ENCODE measurements at places on chromosomes 3 and 15. TPM values are rescaled to one million over a fixed set of nuclear protein-coding genes. Genes with fewer than 3 reads are reported as not detected.

The RAB6B gene
- total RNA-seq: 7.7 TPM

- peaks cover 27% of the 10 kb centered on the region for H3K27me3 ChIP-seq
- H3K36me3 ChIP-seq: no peaks in the 10 kb centered on the region
- peaks cover 36% of the 10 kb centered on the region for H3K4me1 ChIP-seq
- peak overlapping the region; percentile 62 for H3K4me3 ChIP-seq
Observed at GRCh38 chr15:63599401-63600000, 2.3 kb downstream of the FBXL22 start.

DNA sequence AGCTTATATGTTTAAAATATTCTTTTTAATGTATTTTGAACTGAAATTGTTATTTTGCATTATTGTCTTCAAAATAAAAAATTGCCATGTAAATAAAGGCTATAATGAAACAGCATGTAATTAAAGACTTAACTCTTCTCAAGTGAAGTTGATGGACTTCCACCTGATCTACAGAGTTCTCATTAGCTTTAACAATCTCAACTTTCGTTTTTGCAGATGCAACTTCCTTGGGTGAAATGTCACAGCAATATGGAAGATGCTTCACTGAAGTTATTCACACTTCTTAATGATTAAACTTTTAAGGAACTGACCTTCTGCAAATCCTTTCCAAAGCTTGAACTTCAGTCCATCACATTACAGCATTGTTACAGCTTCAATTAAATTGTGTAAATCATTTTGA is 63.6 kb downstream of the OSTN start:
- no peak for DNase-seq
- H3K27me3 ChIP-seq: no peaks in the 10 kb centered on the region
- no peaks in the 10 kb centered on the region for H3K36me3 ChIP-seq

DNA sequence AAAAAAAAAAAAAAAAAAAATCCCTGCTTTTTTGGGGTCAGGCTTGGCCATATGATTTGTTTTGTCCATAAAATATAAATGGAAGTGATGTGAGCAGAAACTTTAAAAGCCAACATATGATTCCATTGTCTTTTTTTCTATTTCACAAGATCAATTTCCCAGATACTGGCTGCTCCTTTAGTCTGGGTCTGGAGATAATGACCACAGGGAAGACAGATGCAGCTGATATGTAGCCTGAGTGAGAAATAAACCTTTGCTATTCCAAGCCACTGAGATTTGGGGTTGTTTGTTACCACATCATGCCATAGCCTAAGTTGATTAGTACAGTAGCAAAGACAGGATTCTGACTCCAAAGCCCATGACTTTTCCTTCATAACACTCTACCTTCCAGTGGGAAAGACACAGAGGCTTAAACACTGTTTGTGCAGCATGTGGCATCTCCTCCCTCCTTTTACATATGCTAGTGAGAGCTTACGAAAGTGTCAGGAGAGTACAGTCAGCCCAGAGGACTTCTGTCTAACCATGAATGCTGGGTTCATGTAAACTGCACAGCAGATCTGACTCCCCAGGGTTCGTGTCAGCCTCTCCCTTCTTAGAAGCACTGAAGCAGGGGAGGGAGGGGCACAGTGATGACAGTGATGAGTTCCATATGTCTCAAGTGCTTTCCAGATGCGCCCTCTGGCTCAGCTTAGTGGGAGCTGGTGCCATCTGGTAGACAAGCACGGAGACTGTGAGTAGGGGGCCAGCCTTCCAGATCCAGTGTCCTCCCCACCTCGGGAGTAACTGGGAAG is 36.7 kb upstream of the SLC7A14 start:
- DNase-seq: no peak
- H3K27me3 ChIP-seq: no peaks in the 10 kb centered on the region
- H3K27ac ChIP-seq: no peak overlapping the region
- no peaks in the 10 kb centered on the region for H3K4me1 ChIP-seq
- H3K4me3 ChIP-seq: no peak overlapping the region
- H3K36me3 ChIP-seq: no peaks in the 10 kb centered on the region

The TMC3 gene
- 0.13 TPM for total RNA-seq

The TLR9 gene
- not detected for total RNA-seq

All from neural progenitor cell (in vitro differentiated cells).